ENCODE measurements at places on chromosomes 2 and 18. TPM values are rescaled to one million over a fixed set of nuclear protein-coding genes. Genes with fewer than 3 reads are reported as not detected.

GRCh38 chr2:99431587-99432275, 58.1 kb downstream of the REV1 start:
- DNase-seq: no peak

- no peak for DNase-seq
Measured at GRCh38 chr2:125227843-125228392, 1202.8 kb downstream of the CNTNAP5 start.

- no peak for DNase-seq
Measured at GRCh38 chr2:73939419-73939818, 12.7 kb downstream of the DGUOK start.

GRCh38 chr2:231932711-231932970, 6.4 kb upstream of the NPPC start:
- DNase-seq: peak; percentile 23

GRCh38 chr2:229708335-229708734, 6.0 kb downstream of the DNER start:
- DNase-seq: no peak

DNA sequence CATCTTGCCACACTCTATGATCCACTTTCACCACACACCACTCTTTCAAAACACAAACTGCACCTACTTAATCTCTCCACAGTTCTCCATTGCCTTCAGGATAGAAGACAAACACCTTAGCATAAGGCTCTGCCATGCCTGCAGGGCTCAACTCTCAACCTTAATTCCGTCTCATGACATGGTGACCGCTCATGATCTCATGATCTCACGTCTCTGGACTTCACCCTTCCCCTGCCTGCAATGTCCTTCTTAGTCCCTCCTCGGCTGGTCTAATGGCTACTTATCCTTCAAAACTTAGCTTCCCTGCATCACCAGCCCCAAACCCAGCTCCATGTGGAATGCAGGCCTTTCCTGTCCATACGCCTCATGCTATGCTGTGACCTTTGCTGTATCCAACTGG, 85.3 kb downstream of the ACVR1 start:
- no peak for DNase-seq

DNA sequence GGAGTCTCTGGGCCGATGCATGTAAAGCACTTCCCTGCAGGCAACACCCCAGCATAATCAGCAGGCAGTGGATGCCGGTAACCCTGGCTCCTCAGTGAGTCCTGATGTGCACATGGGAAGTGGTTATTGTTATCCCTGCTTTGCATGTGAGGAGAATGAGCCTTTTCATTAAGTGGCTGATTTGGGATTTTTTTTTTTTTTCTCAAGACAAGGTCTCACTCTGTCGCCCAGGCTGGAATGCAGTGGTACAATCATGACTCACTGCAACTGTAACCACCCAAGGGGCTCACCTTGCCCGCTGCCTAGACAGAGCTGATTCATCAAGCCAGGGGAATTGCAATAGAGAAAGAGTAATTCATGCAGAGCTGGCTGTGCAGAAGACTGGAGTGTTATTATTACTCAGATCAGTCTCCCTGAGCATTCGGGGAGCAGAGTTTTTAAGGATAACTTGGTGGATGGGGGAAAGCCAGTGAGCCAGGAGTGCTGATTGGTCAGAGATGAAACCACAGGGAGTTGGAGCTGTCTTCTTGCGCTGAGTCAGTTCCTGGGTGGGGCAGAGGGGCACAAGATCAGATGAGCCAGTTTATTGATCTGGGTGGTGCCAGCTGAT, 95.4 kb downstream of the SOCS6 start:
- DNase-seq: no peak

- no peak for DNase-seq
Measured at GRCh38 chr2:16925145-16925544, 259.5 kb upstream of the CYRIA start.

The ZNF2 gene
- total RNA-seq: 2.7 TPM

DNA sequence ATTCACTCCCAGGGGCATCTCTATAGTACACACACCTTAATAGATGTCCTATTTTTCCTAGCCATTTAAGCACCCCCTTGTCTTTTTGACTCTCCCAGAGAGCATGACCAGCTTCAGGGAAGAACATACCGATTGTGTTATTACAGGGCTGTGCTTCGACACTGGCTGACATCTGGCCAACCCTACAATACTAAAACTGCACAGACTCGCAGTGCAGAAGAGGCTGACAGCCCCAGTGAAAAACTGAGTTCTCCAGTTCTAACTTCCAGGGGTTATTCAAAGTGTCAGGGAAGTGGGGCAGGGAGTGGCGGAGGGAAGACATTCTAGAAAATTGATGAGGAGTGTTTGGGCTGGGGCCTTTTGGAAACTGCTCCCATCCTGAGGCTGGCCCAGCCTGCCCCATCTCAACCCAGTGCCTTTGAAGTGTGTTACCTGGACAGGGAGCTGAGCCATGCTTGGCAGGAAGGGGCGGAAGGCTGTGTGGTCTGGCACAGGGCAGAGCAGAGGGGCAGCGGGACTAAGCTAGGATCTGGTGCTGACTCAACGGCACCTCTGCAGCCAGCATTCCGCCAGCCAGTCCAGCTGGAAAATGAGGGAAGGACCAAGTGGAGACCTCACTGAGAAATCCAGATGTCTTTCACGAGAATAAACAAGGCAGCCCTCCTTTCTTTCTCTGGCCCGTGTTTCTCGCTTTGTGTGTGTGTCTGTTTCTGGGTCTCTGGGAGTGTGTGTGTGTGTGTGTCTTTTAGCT, 15.4 kb upstream of the IGFBP5 start:
- DNase-seq: no peak

GRCh38 chr2:238845583-238846377, 2.1 kb upstream of the TWIST2 start:
- no peak for DNase-seq

DNA sequence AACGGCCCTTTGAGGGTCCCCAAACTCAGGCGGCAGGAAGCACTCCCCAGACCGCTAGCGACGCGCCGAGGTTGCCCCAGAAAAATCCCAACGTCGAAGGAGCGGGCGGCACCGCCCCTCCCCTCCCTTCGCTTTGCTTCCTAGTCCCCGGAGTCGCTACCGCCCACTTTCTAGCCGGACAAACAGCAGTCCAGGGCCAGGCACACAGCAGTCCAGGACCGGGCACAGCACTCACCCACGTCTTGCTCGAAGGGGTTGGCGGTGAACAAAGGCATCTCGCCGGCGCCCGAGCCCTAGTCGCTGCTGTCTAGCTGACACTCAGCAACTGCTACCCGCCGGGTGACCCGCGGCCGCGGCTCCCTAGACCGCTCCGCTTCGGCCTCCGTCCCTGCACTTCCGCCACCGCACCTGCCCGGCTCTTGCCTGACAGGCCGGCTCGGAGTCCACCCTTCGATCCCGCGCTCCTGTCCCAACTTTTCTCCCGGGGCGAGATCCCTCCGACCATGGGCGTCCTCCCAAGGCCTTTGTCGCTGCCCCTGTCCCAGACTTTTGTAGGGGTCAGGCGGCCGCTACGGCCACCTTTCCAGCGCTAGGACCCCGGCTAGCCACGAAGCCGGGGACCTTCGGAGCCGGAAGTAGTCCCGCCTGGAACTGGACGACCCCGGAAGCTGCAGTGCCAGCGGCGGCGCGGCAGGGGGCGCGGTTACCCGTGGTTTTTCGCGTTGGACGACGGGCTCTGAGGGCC, at the start of gene STAM2:
Gene STAM2 (minus strand): TSS at position 396 of the 745 bp plus-strand sequence. CDS start 121 bp downstream, at position 275.
- peak; percentile 97 for DNase-seq

DNA sequence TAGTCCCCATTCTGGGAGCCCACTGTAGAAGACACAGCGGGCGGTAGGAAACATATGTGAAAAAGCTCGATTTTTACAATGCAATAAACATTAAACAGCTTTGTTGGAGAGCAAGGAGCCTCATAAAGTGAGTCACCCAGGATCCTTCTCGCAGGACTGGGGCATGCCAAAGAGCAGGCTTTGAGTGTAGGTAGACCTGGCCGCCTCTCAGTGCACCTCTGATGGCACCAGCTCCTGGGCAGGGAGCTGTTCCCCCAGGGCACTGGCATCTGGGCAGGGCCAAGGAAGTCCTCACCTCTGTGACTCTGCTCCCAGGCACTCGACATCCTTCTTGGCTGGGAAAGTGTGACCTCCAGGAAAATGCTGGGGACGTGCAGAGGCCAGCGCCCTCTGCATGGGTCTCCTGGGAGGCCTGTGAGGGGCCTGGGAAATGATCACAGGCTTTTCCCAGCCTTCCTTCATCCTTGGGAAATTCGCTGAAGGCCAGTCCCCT, 94.2 kb downstream of the POLR1A start:
- DNase-seq: peak; percentile 49

DNA sequence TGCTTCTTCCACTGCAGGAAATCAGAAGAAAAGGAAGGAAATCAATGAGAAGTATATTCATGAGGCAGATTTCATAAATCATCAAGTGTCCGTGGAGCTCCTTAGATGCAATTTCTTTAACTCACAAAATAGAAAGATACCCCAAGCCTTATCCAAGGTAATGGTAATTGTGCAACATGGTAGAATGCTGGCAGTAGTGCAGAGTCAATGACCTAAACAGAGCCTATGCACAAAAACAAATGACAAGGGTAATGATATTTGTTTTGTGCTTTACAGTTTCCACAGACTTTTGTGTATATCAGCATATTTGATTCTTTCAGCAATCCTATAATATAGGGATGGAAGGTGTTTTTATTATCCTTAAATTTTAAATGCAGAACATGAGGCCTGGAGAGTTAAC, 102.7 kb downstream of the SETBP1 start:
- DNase-seq: no peak

The CDK15 gene
- total RNA-seq: 1.4 TPM

DNA sequence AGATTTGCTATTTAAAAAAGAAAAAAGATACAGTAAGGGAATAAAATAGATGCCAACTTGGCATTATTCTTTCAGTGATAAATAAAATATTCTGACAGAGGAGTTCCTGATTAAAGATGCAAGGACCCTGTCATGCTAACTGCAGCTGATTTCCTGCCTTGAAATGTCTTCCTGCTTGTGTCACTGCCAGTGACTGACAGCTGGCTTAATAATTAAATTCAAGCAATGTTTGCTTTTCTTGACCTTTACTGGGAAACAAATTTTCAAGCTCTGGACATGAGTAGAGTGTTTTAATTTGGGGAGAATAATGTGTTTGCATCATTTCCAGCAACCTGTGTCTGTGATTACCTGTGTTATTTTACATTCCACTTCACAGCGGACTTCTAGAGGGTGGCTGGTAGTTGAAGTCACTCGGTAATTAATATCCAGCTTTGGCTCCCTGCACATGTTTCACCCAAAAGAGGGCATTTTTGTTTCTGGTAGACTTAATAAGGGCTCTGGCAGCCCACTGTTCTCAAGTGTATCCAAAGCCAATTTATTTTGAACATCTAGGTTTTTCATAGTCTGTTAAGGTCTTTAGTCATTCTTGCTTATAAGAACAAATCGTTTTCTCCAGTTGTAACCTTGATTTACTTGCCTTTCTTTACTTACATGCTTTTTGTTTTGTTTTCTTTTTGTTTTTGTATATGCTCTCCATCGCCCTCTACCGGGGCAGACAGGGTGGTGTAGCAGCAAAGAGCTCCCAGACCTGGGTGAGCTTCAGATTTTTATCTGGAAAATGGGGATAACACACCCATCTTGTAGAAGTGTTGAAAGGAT, 48.5 kb upstream of the PROKR1 start:
- no peak for DNase-seq

DNA sequence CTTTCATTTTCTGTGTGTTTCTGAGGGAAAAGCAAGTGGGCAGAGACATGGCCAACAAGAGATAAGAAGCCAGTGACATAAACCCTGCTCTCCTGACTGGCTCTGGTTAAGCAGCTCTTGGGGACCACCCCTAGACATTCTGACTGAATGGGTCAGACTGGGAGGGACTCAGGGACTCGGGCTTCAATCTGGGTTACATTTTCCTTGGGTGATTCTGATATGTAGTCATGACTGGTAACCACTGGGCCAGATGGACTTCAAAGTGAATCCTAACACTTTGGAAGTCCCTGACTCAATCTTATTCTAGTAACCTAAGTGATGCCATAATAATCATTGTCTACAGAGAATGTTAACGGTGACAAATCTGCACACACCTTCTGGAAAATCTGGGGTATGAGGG, 397.8 kb downstream of the NBAS start:
- DNase-seq: no peak

GRCh38 chr18:579238-579637, 942 bp upstream of the CETN1 start:
- DNase-seq: no peak

DNA sequence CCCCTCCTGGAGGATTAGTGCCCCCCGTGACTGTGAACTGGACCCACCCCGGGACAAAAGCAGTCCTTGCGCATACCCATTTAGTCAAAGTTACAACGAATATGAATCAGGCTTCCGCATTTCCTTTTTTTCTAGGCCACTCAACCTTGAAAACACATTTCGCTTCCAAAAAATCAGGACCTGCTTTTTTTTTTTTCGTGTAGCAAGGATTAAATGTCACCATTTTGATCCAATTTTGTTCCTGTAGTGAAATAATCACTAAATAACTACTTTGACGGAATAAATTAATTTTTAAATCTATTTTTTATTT, 464 bp upstream of the FTCDNL1 start:
- no peak for DNase-seq

- DNase-seq: no peak
Measured at GRCh38 chr2:139160836-139161235, 380.6 kb upstream of the NXPH2 start.

The HAT1 gene
- 42.5 TPM for total RNA-seq

Data from posterior vena cava (tissue), 2 donors.